Stimulated activated CD8-positive, alpha-beta memory T cell treated with anti-CD3 and anti-CD28 coated beads, Interleukin-7, amount 100 ng/mL, for 4 hours (primary cell): ENCODE measurements at places on chromosomes 7 and 10.

GRCh38 chr7:102244601-102245000, 42.1 kb upstream of the SH2B2 start:
- DNase-seq = no peak

GRCh38 chr10:92789067-92789466, 59.3 kb upstream of the EXOC6 start:
- no peak for DNase-seq

- no peak for DNase-seq
Measured at GRCh38 chr10:132624847-132625471, 87.4 kb downstream of the INPP5A start.

GRCh38 chr7:30196408-30196807, 61.6 kb downstream of the MTURN start:
- no peak for DNase-seq

DNA sequence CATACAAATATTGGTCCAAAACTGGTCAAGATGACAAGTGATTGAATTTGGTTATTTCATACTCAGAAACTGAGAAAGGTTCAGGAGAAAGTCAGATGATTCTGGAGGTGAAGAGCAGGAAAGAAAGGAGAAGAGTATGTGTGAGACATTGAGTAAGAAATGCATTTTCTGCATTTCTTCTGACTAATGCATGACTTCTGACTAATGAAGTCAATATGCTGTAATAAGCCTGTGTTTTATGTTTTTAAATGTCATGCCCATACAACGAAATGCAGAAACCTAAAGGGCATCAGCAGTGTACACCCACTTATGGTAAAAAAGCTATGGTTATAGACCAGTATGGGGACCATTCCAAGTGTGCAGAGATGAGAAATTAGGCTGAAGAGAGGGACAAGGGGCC, 1227.8 kb upstream of the SORCS1 start:
- DNase-seq = no peak

GRCh38 chr7:25180592-25180923, 47.7 kb downstream of the NPVF start:
- DNase-seq = no peak

DNA sequence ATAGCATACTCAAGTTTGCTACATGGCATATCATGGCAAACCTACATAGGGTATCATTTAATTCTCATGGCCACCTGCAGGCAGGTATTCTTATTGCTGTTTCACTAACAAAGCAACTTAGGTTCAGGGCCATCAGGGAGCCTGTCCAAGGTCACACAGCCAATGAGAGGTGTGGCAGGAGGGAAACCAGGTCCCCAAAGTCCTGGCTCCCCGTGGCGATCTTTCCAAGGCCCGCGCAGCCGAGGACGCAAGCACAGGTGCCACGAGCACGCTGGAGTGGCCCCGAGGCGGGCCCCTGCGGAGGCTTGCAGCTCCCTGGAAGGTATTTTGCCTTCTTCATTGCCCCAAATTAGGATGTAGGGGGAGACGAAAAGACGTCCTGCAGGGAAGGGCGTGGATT, 20.8 kb downstream of the PRKAG2 start:
- DNase-seq = no peak

GRCh38 chr10:125209591-125210355, 49.4 kb upstream of the CTBP2 start:
- DNase-seq = no peak

DNA sequence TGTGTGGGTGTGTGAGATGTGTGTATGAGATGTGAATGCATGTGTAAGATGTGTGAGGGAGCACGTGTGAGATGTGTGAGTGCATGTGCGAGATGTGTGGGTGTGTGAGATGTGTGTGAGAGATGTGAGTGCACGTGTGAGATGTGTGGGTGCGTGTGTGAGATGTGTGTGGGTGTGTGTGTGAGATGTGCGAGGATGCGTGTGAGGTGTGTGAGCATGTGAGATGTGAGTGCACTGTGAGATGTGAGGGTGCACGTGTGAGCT, 31.0 kb downstream of the PPIF start:
- no peak for DNase-seq
